Stimulated activated CD4-positive, alpha-beta T cell treated with anti-CD3 and anti-CD28 coated beads, Interleukin-15, amount 100 ng/mL, for 1 hour (primary cell): ENCODE measurements at places on chromosomes 6 and 20.

- DNase-seq: no peak
These were observed 57.3 kb upstream of the TRAF3IP2 start for GRCh38 chr6:111662794-111663593.

- DNase-seq: peak; percentile 38
These were observed 3.5 kb upstream of the SNAI1 start for GRCh38 chr20:49979030-49979832.

DNA sequence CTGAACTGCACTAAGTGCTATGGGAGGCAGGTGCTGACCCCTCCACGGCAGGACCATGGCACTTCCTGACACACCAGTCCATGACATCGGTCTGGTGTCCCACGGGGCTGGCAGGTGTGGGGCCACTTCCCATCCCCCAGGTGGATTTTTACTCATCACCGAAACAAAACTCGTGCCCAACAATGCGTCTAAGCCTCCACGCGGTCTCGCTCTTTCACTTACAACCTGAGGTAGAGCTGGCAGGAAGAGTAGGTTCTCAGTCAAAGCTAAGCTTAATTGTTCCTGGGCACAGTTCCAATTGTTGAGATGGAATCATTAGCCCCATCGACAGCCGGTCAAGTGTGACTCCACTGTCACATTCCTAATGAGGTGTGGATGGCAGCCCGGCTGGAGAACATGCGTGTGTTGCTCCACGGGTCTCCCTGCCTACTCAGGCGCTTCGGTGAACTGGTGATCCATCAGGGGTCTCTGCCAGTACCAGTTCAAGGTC is 125.7 kb downstream of the SLC23A2 start:
- no peak for DNase-seq

- no peak for DNase-seq
These were observed 573.6 kb downstream of the PRKN start for GRCh38 chr6:162154001-162154400.

- DNase-seq: peak; percentile 83
These were observed 2.5 kb upstream of the BHLHE23 start for GRCh38 chr20:63009045-63009961.

DNA sequence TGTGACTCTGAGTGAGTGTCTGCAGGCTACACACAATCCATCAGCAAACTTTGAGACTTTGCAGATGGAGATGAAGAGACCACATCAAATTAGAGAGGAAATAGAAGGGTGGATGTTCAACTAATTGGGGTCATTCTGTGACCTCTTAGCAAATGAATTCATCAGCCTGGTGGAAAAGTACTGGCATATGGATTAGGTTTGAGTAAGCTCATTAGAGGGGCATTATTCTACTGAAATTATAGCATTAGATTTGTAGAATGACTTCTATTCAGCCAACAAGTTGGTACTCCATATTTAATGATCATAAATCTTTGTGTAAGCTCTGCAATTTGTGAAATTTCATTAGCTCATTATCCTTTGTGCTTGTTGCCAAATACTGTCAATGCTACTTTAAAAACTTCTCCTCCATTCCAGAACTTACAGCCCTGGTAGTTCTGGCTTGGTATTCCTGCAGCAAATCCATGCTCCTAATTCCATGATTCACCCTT is 63.8 kb downstream of the ADTRP start:
- DNase-seq: no peak

DNA sequence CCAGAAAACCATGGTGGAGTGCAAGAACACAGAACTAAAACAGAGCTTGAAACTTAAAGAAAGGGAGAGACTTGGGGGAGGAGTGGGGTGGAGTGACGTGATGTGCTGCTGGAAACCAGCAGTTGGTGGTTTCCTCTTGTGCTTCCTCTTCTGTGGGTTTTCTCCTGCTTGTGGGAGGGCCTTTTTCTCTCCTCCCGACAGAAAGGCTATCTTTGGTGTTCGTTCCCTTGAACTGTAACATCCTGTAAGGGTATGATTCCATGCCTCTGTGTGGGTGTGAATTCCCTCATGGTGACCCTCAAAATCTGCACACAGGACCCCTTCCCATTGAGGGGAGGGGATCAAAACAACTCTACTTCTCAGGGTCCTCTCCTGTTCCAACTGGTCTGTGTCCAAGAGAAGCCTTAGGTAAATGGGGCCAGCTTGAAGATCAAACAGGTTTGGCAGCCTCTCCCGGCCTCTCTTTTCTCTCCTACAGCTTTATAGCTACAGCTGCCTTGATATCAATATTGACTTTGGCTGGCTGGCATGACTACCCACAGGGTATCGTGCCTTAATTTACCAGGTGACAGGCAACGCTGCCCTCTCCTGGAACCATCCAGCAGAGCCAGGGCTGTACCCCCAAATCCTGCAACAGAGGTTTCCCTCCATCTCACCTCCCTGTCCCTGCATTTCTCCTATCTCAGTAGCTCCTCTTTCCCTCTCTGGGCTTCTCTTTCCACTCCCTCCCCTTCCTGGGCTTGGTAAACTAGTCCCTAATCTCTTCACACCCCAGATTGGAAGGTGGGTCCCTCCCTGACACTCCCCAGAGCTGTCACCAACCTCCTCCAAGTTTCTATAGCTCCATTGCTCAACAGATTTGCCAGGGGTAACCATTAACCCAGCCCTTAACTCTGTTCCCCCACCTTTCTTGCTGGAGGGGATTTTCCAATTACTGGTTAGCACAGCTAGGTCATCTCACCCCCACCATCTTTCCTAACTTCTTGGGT is 1.5 kb upstream of the MSH5 start:
- peak; percentile 24 for DNase-seq

DNA sequence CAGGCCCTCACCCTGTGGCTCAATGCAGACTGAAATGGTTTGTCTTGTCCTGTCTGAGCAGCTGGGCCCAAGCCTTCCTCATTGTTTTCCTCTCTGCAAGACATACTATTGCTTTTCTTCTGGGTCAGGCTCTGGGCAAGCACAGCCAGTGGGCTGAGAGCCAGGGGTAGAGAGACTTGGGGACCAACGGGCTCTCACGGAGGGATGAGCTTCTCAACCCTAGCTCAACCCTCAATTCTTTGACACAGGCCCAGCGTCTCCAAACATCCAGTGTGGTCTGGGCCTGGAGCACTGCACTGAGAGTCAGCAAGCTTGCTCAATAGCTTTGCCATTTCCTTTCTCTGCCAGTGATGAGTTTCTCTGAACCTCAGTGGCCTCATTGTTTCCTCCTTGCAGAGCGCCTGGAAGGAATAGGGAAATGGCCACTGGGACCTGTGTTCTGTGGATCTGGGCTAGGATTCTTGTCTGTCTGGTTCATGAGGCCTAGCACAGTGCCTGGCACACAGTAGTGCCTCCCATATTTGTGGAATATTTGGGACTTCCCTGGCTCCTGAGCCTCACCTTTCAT is 9.3 kb downstream of the ANGPT4 start:
- no peak for DNase-seq

DNA sequence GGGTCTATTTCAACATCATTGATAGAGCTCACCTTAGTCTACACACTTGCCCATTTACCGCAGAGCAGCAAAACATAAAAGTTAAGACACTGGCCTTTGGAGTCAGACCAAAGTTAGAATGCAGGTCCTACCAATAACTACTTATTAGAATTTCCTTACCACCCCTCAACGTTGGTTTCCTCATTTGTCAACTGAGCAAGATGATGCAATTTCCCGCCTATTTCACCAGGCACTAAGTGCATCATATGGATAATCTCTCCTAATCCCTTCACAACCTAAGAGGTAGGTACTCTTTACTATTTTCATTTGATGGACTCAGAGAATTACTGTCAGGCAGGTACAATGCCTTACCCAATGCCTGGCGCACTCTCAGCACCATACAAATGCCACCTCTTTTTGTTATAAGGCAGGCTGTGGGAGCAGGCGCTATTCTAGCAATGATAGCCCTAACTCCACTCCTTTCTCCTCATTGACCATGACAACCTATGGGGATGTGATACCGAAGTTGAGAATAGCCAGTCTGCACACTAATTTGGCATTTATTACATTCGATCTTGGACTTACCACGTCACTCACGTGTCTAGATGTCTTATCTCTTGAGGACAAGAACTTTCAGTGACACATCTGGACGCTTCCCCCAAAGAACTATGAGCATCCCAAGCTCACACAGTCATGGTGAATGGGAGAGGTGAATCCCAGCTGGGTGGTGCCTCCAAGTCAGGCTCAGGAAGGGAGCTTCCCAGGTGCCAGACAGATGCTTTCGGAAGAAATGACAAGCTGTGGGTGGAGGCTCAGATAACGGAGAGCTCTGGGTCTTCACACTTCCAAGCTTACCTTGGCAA is 128.1 kb upstream of the STMND1 start:
- no peak for DNase-seq

DNA sequence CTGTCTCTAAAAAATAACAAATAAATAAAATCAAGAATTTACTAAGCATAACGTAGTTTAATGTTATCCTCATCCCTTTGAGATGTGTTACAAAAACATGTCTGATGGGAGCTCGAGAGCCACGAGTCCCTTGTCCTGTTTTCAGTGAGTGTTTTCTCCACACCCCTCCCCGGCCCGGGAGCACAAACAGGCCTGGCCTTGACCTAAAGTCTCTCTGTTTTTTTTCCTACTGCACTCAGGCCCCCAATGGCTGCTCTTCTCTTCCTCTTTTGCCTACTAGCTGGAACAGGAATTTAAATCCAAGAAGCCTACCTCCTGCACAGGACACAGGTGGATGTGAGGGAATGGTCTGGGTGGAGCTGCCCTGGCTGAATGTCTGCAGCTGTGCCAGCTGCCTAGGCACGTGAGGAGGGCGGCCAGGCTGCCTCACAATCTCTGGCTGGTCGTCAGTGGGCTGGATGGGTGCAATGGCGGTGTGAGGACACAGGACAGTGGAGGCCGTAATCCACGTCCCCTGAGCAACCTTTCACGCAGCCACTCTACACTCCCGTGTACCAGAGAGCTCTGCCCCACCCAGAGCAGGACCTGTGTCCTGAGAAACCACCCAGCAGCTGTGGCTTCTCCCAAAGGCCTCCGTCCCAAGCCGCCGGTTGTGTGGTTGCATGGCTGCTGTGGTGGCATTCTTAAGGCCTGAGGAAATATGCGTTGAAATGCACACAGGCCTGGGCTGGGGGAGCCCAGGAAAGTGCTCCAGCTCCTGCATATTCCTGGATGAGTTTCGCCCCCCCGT is 117.5 kb downstream of the FAM120B start:
- DNase-seq: no peak

DNA sequence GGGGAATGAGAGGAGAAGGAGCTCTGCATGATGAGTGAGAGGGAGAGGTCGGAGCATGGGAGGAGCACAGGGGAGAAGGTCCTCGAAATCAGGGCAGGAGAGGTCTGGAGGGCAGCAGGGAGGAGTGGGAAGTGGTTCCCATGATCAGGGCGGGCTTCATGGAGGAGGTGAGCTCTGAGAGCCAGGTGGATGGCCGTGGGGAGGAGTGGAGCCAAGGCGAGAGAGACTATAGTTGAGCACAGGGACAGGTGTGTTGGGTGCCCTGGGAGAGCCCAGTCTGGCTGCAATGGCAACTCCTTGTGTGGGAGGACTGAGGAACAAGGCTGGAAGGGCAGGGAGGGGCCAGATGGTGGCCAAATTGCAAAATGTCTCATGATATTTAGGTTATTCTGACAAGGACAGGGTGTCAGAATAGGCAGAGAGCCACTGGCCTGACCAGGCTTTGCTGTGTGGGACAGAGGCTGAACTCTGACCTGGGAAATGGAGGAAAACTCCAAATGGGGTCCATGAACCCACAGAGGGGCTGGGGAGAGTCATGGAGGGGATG is 21.4 kb downstream of the TTBK1 start:
- no peak for DNase-seq
